ENCODE measurements at places on chromosomes 1 and 21. TPM values are rescaled to one million over a fixed set of nuclear protein-coding genes. Genes with fewer than 3 reads are reported as not detected.

DNA sequence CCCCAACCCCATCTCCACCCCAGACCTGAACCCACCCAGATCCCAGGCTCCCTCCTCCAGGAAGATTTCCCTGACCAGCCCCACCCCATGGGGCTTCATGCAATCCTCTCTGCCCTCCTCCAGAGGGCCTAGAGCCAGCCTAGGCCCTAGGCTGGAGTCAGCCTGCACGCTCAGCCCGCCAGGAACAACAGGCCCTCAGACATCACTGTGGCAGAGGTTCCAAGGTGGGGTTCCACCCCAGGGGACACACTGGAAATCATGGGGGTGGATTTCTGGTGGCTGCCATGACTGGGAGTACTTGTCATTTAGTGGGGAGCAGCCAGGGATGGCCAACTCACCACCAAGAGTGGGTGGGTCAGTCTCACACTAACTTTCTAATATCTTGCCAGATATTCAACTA, 122.0 kb downstream of the GLIS1 start:
- H3K27ac ChIP-seq, result no peak overlapping the region
- H3K36me3 ChIP-seq, result no peaks in the 10 kb centered on the region
- H3K4me3 ChIP-seq, result no peak overlapping the region
- no peaks in the 10 kb centered on the region for H3K4me1 ChIP-seq

DNA sequence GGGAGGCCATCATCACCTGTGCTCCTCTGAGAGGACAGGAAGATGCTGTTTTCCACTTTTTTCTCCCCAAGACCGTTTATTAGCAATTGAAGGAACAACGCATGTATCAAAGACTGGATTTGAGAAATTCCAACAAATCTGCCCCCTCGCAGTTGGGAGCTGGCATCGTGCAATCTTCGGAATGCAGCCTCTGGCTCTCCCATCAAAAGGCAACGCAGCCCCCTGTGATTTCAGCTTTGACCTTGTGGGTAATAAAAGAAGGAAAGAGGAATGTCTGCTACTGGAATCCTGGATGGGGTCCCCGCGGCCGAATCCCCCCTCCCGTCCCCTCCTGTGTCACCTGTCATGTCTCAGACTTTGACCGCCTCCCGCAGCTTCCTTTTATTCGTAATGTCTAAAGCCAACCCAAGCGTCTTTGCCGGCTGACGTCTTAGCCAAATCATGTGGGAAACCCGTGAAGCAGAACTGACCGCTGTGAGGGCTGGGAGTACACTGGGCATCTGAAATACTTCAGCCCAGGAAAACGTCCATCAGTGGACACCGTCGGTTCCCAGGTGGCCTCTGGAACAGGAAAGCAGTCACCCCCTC, 101.5 kb downstream of the WDR4 start:
- no peak overlapping the region for H3K27ac ChIP-seq
- no peak for DNase-seq
- H3K36me3 ChIP-seq, result no peaks in the 10 kb centered on the region
- H3K4me3 ChIP-seq, result no peak overlapping the region
- H3K27me3 ChIP-seq, result no peaks in the 10 kb centered on the region
- H3K4me1 ChIP-seq, result peaks cover 4% of the 10 kb centered on the region

- no peaks in the 10 kb centered on the region for H3K36me3 ChIP-seq
- DNase-seq, result no peak
- no peak overlapping the region for H3K27ac ChIP-seq
- H3K27me3 ChIP-seq, result no peaks in the 10 kb centered on the region
- no peaks in the 10 kb centered on the region for H3K4me1 ChIP-seq
These were observed 88.5 kb downstream of the PLPPR4 start for GRCh38 chr1:99352821-99353220.

- DNase-seq, result no peak
- no peak overlapping the region for H3K4me3 ChIP-seq
- no peaks in the 10 kb centered on the region for H3K27me3 ChIP-seq
- no peaks in the 10 kb centered on the region for H3K36me3 ChIP-seq
These were observed 320.3 kb downstream of the PAPPA2 start for GRCh38 chr1:176783309-176783708.

DNA sequence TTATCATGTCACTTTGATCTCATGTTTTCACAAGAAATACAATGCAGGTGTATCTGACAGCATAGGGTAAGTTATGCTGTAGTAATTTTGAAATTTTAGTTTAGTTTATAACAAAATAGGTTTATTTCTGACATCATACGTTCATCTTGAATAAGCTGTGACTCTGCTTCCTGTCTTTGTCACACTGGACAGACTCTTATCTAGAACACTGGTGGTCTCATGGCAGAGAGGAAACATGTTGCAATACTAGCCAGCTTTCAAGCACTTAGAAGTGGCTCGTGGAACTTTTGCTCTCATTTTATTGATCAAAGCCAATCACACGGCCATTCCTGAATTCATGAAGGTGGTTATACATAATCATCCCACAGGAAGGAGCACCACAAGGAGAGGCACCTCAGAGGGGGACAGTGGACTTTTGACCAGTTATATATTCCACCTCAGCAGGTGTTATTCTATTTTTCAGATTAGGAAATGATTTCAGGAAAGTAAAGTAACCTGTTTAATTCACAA, 46.5 kb downstream of the CYP2J2 start:
- DNase-seq, result no peak
- no peaks in the 10 kb centered on the region for H3K36me3 ChIP-seq
- H3K4me1 ChIP-seq, result no peaks in the 10 kb centered on the region
- H3K4me3 ChIP-seq, result no peak overlapping the region
- no peaks in the 10 kb centered on the region for H3K27me3 ChIP-seq

DNA sequence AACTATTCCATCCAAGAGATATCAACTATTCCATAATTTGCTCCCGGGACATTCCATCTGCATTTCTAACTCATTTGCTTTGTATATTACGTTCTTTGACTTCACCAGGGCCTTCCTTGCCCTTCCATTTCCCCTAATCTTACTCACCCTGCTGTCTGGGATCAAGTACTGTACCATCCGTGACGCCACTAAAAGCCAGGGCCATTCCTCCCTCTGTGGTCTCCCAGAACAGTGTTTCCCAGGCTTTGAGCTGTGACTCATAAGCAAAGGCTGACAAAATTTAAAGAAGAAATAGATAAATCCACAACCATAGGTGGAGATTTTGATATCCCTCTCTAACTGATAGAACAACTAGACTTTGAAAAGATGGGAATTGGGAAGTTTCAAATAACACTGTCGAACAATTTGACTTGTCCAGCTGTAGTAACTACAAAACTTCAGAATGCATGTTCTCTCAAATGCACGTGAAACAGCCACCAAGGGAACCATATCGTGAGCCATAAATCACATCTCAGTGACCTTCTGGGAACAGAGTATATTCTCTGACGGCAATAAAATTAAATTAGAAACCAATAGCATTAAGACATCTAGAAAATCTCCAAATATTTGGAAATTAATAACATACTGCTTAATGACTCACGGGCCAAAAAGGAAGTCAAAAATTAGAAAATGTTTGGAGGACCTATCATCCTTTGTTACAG, 501.0 kb downstream of the SETD4 start:
- H3K4me3 ChIP-seq, result no peak overlapping the region
- no peaks in the 10 kb centered on the region for H3K36me3 ChIP-seq
- DNase-seq, result peak; percentile 58
- H3K27me3 ChIP-seq, result no peaks in the 10 kb centered on the region
- H3K4me1 ChIP-seq, result peaks cover 20% of the 10 kb centered on the region

- H3K4me3 ChIP-seq, result no peak overlapping the region
- no peaks in the 10 kb centered on the region for H3K36me3 ChIP-seq
- no peaks in the 10 kb centered on the region for H3K4me1 ChIP-seq
- no peak for DNase-seq
These were observed 57.5 kb upstream of the GUCA2A start for GRCh38 chr1:42221952-42222606.

DNA sequence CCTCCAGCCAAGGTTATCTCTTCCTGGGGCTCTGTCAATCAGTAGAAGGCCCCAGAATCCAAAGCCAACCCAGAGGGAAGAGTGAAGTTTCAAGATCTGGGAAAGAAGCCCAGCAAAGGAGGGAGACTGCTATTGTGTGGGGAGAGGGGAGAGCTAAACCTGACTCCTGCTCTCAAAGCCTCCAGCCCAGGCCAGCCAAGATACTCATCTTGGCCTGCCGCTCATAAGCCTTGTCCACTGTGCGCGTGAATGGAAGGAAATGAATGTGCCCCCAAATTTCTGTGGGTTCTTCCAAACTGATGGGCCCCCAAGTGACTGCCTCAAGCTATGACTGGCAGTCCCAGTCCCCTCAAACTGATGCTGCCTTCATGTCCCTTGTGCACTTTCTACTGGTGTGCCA, 2.0 kb downstream of the PLXNA2 start:
- peaks cover 19% of the 10 kb centered on the region for H3K4me1 ChIP-seq
- H3K27ac ChIP-seq, result no peak overlapping the region
- DNase-seq, result no peak

- H3K27me3 ChIP-seq, result no peaks in the 10 kb centered on the region
- no peaks in the 10 kb centered on the region for H3K36me3 ChIP-seq
- peaks cover 6% of the 10 kb centered on the region for H3K4me1 ChIP-seq
- H3K4me3 ChIP-seq, result no peak overlapping the region
- no peak for DNase-seq
These were observed 103.4 kb downstream of the CLEC20A start for GRCh38 chr1:178393370-178393769.

The LYPLA2 gene
- polyA plus RNA-seq, result 26.0 TPM

The EPHX1 gene
- 896 TPM for polyA plus RNA-seq

The CLCA4 gene
- polyA plus RNA-seq, result not detected

The RYR2 gene
- polyA plus RNA-seq, result 0.40 TPM

The CR1 gene
- 0.56 TPM for polyA plus RNA-seq

The KCNJ15 gene
- 0.48 TPM for polyA plus RNA-seq

The MYBPH gene
- polyA plus RNA-seq, result 0.64 TPM

The TMEM52 gene
- polyA plus RNA-seq, result 94.0 TPM

All from adrenal gland (tissue), 19 donors.